Skin of body (tissue), 3 donors: ENCODE measurements at places on chromosomes 11 and 22. TPM values are rescaled to one million over a fixed set of nuclear protein-coding genes. Genes with fewer than 3 reads are reported as not detected.

The HEPHL1 gene
- 4.9 TPM for total RNA-seq

DNA sequence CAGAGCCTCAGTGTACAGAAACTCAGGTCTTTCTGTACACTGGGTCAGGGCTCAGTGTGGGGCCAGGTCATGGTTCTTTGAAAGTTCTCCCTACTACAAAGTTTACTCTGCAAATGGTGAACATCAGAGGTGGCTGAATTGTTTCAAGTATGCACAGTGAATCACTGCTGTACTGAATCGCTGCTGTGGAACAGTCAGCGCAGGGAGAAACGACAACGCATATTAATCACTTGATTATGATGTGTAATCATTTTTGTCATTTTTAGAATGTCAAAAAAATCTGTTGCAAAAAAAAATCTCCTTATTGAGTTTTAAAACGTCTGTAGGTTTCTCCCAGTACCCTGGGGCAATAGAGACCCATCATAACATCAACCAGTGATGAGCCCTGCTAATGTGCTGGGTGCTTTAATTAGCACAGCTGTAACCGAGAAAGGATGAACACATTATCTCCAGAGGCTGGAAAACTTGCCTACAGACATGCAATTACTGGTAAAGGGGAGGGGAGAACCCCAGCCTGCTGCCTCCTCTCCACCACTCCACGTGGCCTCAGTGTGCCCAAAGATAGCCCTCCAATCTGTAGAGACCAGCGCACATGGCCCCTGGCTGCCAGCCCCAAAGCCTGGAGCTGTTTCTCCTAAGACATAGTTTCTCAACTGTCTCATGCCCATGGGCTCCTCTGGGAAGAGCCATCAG is 12.8 kb downstream of the ARRB1 start:
- peak; percentile 59 for DNase-seq

GRCh38 chr11:122069707-122070360 is 46.2 kb downstream of the BLID start:
- peak; percentile 52 for DNase-seq

DNA sequence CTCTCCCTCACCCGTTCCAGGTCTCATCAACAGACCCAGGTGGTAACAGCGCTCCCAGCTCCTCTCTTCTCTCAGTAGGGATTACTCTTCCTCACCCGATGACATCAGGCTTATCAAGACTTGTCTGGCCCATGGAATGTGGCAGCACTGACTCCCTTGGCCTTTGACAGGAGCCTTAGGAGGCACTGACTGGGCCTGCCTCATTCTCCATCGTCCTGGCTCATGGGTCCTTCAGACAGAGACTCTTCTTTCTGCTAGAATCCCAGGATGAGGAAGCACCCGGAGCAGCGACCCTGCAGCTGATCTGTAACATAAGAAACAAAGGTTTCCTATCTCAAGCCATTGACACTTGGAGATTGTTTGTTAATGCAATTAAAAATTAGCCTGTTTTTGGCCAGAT is 1063.6 kb downstream of the TBC1D22A start:
- DNase-seq: no peak

DNA sequence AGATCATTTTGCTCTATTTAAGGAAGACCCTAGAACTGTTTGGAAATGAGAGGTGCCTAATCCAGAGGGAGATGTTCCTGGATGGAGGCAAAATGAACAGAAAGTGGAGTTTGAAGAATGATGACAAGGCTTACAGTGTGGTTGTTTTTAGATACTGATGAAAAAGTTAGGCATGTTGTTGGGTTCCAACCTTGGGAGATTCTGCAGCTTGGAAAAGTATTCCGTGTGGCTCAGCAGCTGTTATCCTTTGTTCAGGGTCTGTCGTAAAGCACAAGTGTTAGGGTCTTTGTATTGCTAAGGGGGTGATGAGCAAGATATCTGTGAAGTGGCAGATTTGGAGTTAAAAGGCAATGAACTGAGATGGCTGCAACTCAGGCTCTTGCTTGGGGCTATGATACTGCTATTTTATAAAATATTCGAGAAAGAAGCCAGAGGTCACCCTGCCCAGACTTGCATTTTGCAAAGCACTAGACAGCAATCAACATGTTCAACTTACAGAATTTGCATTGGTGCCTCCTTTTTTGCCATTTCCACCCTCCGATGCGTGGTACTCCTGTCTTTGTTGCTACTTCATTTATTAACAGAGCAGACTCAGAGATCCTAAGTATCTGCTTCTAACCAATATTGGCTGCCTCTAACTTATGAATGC is 45.3 kb upstream of the POGLUT3 start:
- DNase-seq: no peak

DNA sequence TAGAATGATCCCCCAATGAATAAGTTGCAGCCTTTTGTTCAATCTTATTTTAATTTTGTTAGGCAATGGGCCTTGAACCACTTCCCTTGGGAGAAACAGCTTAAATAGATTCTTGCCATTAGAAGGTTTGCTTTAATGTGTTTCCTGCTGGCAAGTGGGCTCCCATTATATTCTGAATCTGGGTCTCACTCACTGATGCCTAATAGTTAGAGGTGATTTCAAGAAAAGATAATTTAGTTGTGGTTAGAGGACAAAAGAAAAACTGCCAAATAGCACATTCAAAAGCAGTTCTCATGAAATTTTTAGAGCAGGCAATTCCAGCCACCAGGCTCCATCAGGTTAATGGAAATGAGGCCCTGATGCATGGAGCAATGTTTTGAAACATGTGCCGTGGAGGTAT is 362.6 kb upstream of the CHORDC1 start:
- DNase-seq: no peak

The KCNK7 gene
- 8.5 TPM for total RNA-seq

DNA sequence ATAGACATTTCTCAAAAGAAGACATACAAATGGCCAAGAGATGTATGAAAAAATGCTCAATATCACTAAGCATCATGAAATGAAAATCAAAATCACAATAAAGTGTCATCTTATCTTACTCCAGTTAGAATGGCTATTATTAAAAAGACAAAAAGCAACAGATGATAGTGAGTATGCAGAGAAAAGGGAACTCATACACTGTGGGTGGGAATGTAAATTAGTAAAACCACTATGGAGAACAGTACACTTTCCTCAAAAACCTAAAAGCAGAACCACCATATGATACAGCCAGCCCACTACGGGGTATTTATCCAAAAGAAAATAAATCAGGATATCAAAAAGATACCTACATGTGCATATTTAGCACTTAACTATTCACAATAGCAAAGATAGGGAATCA is 700.0 kb upstream of the ANO5 start:
- no peak for DNase-seq

The OR6A2 gene
- 0.20 TPM for total RNA-seq

DNA sequence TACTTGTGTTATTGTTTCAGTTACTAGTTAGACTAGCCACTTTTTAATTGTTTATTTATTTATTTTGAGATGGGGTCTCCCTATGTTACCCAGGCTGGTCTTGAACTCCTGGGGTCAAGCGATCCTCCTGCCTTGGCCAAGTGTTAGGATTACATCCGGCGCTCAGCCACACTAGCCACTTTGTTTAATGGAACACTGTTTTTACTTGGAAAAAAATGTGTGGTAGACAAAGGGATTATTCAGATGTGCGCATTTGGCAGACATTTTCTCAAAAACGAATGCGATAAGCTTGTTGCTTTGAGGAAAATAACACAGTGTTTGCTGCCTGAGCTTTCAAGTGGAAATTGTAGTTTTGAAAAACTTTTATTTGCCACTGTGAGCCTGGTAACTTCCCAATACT is 51.0 kb downstream of the CTNND1 start:
- no peak for DNase-seq

The CSF2RB gene
- total RNA-seq: 5.3 TPM

The GRM5 gene
- total RNA-seq: 0.20 TPM

DNA sequence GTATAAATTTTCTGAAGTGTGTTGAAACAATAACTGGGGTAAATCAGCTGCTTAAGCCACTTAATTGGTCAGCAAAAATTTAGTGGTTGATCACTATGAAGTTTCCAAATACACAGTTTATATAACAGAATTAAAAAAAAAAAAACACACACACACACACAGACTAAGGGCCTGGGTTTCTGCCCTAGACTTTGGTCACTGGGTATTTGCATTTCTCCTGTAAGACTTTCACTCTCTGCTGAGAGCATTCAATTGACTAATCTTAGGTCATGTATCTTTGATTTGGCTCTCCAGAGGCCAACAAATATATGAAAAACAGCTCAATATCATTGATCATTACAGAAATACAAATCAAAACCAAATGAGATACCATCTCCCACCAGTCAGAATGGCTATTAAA is 214.3 kb downstream of the KCNA4 start:
- DNase-seq: no peak

The DBX1 gene
- not detected for total RNA-seq

The OR5A1 gene
- total RNA-seq: not detected

- no peak for DNase-seq
Observed at GRCh38 chr11:6413791-6414201, 5.1 kb downstream of the APBB1 start.

The CARNS1 gene
- 3.8 TPM for total RNA-seq

The ZP1 gene
- total RNA-seq: 0.49 TPM

DNA sequence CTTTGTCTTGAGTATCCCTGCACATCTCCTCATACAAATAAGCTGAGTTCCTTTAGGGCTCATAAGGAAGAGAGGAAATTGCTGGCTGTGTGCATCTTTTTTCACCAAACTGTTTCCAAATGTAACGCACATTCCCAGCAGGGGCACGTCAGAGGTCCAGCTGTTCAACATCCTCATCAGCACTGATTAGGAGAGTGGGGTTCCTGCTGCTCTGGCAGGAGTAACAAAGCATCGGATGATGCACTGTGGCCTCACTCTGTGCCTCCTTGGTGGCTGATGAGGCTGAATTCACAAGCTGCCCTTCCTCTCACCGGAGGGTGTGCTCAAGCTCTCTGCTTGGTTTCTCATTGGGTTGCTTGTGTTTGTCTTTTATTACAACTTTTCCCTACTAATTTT is 35.5 kb upstream of the SLC25A1 start:
- DNase-seq: peak; percentile 32

- DNase-seq: no peak
Observed at GRCh38 chr22:45482169-45482568, 20.5 kb upstream of the FBLN1 start.

- no peak for DNase-seq
Observed at GRCh38 chr11:92267968-92268367, 43.4 kb downstream of the FAT3 start.

- no peak for DNase-seq
Observed at GRCh38 chr11:68641880-68642279, 42.5 kb upstream of the GAL start.

GRCh38 chr11:61860054-61860903 is 31.1 kb downstream of the FADS3 start:
- no peak for DNase-seq

The ART1 gene
- 0.20 TPM for total RNA-seq

GRCh38 chr11:5229356-5229755 is 2.5 kb upstream of the HBB start:
- DNase-seq: no peak

DNA sequence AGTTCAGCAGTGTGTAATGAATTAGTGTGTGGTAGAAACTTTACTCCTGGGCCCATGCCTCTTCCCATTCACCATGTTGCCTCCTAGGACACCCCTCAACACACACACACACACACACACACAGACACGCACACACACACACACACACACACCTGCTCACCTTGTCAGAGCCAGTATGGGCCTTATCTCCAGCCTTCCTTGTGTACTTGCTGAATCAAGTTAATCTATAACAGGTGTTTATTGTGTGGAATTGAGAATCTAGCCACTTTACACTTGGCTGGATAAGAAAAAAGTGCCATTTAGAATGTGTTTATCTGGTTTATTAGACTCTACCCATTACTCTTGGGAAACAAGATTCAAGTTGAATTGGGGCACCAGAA is 14.5 kb upstream of the ZDHHC13 start:
- no peak for DNase-seq

- DNase-seq: no peak
Observed at GRCh38 chr11:117146521-117146920, 2.4 kb downstream of the PAFAH1B2 start.

DNA sequence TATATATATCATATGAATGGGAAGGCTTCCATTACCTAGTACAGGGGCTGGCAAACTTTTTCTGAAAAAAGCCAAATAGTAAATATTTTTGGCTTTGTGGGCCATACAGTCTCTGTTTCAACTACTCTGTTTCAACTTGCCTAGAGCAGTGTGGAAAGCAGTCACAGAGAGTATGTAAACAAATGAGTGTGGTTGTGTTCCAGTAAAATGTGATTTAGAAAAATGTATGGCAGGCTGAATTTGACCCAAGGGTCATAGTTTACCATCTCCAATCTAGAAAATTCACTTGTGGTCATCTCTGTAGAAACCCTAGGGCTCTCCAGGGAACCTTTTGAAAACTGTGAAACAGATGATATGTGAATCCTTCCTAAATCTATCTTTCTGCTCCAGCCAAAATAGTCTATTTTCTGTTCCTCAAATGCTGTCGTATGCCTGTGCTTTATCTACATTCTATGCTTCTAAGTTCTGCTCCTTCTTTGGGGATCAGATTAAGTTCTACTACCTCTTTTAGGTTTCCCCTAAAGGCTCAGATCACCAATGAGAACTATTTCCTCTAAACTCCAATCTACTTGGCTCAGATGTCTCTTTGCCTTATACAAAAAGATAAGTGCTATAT is 356.2 kb downstream of the METTL15 start:
- no peak for DNase-seq

- no peak for DNase-seq
Observed at GRCh38 chr11:112421879-112422278, 161.2 kb upstream of the PLET1 start.

DNA sequence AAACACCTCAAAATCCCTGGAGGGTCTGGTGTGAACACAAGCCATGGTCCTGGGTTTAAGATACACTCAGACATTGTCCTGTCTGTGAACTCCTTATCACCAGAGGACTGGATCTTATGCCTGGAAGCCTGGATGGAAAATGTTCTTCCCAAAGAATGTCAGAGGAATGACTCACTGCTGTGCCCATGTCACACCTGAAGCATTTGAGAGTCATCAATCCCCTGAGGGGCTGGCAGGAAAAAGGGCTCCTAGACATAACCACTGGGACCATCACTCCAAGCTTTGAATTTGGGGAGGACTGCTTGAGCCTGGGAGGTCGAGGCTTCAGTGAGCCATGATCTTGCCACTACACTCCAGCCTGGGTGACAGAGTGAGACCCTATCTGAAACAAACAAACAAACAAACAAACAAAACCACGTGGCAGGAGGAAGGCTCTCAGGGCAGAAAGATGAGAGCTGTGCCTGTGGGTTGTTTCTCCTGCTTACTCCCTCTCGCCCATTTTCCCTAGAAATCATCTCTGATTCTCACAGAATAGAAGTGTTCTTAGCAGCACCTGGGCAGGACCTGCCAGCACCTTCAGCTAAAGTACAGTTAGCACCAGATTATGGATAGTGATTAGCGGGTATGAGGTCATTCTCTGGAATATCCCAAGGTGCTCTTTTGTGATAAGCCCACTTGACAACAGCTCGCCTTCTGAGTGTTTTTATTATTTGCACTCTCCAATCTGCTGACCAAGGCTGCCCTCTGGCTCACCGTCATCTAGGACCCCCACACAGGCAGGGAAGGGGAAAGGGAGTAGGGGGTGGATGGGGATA is 11.9 kb upstream of the PRG2 start:
- no peak for DNase-seq

- DNase-seq: no peak
Observed at GRCh38 chr11:128550261-128550821, 37.0 kb downstream of the ETS1 start.

The CNTN5 gene
- 3.4 TPM for total RNA-seq
